CMK (cell line): ENCODE measurements at places on chromosomes 5 and 9.
A peak's percentile ranks its signal among the peaks of the same experiment; 100 is the strongest.

DNA sequence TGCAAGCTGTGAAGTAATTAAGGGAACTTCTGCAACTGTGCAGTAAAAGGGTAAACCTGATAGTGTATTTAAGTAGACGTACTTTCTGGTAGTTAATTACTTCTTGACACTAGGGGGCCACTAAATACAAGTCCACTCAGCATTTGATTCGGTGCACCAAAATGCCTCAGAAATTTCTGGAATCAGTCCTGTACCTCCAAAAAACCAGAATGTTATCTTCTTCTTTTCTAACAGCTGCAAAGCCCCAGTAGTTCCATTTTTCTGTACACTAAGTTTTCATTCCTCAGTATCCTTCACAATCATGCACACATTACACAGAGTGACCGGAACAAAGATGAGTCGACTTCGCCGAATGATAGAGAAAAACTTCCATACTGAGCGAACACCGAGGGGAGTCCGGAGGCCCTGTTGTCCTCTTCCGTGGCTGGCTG is 484 bp downstream of the GFM2 start:
- peak; percentile 20 for DNase-seq

DNA sequence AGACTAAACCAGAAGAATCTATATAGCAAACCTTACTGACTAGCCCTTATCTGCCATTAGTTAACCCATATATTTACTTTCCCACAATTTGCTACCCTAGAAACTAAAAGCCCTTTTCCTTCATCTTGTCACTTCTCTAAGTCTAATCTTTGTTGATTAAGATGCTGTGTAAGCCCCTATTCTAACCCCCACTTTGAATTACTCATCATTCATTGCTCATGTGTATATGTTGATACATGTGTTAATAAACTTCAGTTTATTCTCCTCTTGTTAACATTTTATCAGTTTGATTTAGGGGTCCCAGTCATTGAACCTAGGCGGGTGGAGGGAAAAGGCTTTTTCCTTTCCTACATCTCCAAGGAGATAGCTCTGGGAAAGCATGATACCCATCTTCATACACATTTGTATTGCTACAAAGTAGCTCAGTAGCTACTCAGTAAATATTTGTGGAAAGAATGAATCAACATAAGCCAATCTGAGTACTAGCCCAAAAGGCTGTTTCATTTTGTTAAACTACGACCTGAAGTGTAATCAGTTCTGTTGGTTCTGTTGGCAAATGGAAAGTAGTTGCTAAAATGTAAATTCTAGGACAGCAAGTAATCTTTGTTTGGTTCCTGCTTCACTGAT is 35.1 kb upstream of the NDFIP1 start:
- DNase-seq: no peak

DNA sequence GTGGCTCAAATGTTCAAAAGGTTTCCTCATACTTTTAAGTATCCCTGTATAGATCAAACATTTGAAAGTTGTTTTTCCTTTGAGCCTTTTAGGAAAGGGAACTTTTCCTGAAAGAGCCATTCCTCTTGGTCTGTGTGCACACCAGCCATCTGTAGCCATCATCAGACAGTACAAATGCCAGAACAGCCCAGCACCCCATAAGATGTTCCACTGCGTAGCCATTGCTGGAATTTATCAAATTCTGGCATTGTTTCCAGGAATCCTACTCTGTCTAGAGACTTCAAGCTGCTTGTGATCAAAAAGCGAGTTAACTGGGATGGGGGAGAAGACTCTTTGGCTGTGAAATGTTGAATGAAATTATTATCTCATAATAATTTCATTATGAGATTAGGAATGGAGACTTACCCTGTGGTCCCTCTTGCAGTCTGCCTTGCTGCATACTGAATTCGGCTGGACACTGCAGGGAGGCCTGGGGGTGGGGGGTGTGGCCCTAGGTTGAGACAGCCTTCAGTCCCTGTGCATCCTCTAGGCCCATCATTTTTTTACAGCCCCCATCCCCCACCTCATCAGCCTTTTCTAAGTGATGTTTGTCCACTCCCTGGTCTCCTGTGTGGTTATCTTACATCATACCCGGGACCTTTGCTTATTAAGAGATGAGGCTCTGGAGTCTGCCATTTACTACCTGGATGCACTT is 99.8 kb downstream of the RALGPS1 start:
- no peak for DNase-seq

DNA sequence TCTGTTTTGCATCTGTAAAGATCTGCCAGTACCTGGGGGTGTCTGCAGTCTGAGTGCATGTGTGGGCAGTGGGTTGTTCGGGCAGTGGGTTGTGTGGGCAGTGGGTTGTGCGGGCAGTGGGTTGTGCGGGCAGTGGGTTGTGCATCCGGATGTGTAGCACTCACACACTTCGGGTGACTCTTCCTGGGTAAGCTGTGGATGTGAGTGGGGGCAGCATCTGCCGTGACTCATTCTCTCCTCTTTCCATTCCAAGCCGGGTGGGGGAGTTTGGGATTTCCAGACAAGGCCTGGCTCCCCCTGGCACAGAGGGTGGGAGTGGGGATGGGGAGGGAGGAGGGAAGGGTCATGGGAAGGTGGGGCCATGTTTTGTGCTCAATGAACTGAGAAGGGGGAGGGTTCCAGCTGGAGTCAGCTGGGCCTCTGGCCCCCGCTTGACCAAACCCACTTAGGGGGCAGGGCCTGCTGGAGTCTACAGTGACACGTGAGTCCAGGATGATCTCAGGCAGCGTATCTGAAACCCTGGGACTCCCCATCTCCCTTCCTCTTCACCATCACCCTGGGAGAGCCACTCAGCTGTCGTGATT is 8.3 kb downstream of the CRB2 start:
- no peak for DNase-seq

DNA sequence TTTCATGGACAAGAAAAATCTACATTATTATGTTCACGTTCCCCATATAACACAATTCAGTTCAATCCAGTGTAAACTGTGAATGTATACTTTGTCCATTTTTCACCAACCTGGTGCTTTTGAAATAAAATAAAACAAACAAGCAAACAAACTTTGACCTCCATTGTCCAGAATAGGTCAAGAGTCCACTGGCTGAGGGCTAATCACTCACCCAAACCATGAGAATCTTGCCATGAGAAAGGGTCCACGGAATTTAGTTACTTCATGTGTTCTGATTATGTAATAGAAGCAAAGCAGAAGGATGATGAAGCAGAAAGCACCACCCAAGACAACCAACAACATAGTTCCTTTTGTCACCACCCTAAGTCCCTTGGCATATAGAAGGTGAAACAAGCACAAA is 28.7 kb downstream of the DIAPH1 start:
- no peak for DNase-seq

DNA sequence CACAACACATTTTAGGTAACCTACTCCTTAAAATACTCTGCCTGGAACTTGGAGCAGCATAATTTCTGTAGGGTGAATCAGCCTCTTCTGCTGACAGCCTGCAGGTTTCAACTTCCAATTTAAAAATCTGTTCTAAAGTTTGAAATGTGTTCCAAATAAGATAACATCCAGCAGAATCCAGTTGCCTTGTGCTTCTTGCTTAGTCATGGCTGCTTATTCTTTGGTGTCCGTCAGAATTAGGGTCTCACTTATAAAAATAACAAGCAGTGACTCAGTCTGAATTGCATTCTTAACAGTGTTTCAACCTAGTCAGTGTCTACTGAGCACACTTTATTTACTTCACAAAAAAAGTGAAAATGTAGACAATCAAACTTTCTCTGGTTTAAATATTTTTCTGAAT is 3.7 kb downstream of the CDH6 start:
- DNase-seq: no peak

- no peak for DNase-seq
Measured at GRCh38 chr9:127397646-127398274, 791 bp downstream of the SLC2A8 start.

DNA sequence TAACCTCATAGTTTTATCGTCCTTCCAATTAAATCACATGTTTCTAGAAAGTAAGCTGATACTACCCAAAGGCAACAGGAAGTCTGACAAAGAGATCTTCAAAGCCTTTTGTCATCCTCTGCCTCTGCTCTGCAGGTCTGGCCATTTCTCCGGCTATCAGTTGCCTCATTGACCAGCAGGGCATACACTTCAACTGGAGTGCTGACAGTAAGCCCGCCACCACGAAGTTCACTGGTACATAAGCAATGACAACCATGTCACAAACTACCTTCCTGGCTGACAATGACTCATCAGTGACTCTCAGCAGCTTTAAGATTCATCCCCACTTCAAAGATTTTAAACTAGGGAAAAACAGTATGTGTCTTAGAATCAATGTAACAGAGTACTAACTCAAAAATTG is 20.6 kb downstream of the SPTLC1 start:
- DNase-seq: no peak

GRCh38 chr9:13352451-13352979 is 73.0 kb upstream of the MPDZ start:
- DNase-seq: no peak

- no peak for DNase-seq
Measured at GRCh38 chr9:132006677-132007370, 72.8 kb downstream of the MED27 start.

DNA sequence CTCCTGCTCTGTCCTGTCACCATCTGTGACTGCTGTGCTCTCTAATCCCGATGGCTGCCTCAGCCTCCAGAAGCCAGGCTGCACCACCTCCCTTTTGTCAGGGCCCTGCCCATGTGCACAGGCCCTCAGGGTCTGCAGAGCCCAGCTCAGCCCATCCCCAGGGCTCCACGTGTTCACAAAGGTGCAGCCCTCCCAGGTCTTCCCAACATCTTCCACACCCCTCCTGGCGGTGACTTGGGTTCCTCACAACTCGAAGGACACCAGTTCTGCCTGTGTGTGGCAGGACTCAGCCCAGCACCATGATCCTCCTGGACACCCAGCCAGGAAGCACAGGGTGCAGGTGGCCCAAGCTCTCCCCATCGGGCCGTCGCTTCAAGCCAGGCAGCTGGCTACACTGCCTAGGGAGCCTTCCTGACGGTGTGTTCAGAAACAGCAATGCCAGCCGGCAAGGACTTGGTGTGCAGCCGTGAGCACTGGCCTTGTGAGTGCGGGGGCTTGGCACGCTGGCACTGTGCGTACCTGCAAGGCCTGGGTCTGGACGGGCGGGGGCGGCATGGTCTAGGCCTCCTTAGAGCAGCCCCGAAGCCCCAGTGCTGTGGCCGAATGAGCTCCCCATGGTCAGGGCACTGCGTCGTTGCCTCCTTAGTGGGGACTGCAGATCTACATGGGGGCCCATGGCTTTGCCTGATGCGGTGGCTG is 96.1 kb downstream of the MRPL36 start:
- no peak for DNase-seq

DNA sequence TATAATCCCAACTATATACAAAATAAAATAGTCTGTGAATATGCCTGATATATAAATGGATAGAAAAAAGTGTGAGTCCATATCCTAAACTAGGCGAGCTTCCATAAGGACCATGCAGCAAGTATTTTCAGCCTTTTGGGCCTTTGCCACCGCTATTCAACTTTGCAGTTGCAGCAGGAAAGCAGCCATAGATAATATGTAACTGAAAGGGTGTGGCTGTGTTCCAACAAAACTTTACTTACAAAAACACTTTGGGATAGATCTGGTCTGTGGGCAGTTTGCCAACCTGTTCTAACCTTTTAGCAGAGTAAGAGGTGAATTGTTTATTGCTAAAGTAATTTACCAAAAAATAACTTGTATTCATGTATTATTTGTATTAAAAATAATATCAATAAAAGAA is 127.8 kb upstream of the GPR151 start:
- DNase-seq: no peak

- no peak for DNase-seq
Measured at GRCh38 chr5:178323961-178324360, 91.4 kb upstream of the PHYKPL start.

GRCh38 chr5:157915638-157916037 is 56.7 kb upstream of the CLINT1 start:
- no peak for DNase-seq

DNA sequence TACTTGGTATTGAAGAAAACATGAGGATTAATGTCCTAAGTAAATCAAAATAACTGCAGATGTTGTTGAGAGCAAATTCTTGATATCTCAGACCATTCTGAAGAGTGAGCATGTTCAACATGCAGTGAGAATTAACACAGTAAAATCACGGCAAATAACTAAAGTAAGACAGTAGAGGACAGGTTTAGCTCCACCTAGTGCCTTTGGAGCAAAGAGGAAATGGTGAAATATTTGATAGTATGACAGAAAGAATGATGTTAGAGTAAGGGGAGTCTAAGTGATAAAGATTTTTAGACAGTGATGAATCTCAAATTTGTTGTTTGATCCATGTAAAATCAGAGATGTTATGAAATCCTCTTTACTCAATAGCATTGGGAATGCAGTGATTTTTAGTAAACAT is 424.2 kb downstream of the TMEM161B start:
- no peak for DNase-seq

GRCh38 chr5:147911427-147911826 is 5.1 kb upstream of the C5orf46 start:
- DNase-seq: no peak

DNA sequence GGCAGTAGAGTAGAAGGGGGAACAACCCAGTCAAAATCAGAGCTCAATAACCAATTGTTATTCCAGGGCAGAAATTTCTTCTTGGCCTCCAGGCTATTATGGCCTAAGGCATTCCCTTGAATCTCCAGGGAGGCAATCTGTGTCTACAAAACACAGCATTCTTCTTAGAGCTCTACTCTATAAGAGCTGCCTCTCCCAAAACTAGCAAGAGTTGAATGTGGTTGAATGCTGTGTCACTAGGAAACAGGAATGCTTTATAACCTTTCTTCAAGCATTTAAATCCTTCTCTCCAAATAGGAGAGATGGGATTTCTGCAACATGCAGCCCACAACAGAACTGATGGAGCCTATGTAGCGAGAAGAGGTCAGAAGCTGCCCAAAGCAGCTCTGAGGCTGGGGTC is 97.1 kb upstream of the APC start:
- DNase-seq: no peak

DNA sequence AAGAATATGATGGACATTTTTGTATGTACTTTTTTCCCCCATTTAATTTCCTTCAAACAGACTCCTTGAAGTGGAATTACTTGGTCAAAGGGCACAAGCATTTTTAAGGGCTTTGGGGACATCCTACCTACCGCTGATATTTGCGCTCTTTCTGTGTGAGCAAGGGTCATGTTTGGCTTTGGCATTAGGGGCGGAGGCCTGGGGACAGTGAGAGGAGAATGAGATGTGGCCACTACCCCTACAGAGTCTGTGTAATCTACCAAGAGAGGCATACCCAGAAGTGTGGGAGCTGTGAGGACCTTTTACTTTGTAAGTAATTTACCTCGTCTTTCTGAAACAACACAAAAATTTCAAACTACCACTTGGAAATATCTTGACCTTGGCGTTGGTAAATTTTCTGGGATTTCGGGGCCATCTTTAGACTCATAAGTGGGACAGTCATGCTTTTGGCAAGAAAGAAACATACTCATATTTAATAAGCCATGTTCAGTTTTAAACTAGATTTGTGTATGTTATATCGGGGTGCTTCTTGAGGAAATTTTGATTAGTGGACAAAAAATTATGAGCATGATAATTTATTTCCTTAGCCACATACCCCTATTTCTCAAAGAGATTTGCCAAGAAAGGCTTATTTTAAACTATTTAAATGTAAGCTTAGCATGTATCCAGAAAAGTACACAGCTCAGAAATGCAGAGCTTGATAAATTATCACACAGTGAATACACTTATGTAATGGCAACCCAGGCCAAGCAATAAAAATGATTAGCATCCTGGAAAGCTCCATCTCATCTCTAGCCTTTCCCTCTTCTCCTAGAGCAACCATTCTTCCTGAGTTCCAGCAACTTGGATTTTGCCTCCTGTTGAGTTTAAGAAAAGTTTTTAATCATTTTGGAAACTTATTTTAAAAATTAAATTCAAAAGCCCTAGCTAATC is 63.6 kb downstream of the ARHGAP26 start:
- DNase-seq: no peak
